ENCODE measurements at places on chromosomes 6 and 20.

DNA sequence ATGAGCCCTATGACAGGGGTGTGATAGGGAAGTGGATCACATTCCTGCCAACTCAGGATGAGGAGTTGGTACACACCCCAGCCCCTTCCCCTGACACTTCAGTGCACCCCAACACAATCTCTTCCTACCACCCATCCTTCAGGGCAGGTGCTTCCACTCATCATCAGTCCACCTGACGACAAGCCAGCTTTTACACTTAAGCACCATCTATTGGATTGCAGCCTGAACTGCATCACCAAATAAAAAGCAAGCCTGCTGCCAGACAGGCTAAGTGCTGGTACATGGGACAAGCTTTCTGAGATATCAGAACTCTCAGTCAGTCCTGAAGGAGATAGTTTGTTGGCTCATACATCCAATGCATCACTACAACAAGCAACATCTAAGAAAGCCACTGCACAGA is 69.0 kb upstream of the TMEM200A start:
- no peak for DNase-seq

- DNase-seq: no peak
These were observed 89.0 kb downstream of the CD40 start for GRCh38 chr20:46206992-46207549.

DNA sequence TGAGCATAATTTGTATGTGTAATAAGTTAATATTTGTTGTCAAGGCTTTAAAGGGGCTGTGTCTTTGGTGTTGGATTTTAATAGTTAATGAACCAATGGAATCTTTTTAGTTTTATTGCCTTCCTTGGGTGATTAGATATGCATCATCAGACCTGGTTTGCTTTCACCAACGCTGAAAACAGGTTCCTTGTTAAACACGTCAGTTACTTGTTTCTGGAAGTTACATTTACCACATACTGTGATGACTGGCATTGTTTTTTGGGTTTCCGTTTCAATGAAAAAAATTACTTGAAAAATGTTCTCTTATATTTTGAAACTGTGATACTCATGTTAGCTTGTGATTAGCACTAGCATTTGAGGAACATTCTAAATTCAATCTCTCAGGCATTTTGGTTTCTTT is 58.6 kb upstream of the RNF144B start:
- no peak for DNase-seq

DNA sequence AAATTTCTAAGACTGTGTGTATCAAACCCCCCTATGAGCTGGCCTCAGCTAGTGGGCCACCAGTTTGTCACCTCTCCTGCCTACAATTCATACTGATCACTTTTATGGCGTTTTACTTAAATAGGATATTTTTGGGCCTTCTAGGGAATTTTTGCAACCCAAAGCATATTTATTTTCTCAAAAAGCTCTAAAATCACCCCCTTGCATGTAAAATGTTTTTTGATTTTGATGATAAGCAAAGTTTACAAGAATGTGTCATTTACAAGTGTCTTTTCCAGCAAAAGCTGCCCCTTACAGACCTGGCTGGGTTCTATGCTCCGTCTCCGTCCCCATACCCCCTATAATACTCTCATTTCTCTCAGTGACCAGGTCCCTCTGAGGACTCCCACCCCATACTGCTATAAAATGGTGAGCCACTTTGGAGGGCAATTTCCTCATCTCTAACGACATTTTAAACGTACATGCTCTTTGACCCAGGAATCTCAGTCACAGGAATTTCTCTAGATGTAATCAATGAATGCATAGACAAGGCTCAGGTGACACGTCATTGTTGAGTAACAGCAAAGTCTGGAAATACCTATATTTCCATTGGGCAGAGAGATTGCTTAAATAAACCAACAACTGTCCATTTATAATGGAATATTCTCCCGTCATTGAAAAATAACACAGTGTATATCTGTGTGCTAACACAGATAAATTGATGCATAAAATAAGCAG is 13.9 kb upstream of the OCSTAMP start:
- no peak for DNase-seq

GRCh38 chr6:144657691-144658090 is 372.6 kb downstream of the UTRN start:
- no peak for DNase-seq

Data from effector CD4-positive, alpha-beta T cell (primary cell).